ENCODE measurements at places on chromosomes 6 and 20. TPM values are rescaled to one million over a fixed set of nuclear protein-coding genes. Genes with fewer than 3 reads are reported as not detected.

DNA sequence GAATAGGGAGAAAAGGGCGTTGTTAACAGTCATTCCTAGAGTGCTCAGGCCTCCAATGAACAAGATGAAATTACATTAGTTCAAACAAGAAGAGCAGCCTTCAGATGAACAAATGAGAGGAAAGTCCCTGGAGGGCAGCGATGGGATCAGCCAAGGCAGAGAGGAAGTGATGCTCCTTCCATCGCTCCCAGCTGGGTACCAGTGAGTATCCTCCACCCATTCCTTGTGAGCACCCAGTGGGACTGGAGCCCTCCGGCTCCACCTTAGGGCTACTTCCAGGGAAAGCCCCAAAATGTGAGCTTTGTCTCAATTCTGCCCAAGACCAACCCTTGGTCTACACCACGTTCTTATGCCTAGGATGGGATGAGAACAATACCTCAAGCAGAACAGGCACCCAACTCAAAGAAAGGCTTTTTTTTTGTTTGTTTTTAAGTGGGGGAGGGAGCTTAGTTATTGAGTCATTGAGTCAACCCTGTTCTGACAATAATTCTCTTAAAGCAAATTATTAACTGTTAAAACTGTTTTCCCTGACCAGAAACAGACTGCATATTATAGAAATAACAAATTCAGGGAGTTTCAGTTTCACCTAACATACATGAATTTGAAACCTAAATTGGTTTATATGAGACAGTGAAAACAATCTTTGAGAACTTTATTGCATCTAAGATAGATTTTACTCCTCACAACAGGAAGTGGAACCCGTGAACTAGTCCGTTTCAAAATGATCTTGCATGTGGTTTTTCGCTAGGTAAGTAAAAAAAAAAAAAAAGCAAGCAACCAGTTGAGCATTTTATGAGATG lies 106.9 kb downstream of the IPCEF1 start:
- DNase-seq, result no peak

GRCh38 chr6:38634518-38634917 lies 5.2 kb downstream of the BTBD9 start:
- no peak for DNase-seq

SPATS1 gene
- polyA plus RNA-seq, result not detected

DNA sequence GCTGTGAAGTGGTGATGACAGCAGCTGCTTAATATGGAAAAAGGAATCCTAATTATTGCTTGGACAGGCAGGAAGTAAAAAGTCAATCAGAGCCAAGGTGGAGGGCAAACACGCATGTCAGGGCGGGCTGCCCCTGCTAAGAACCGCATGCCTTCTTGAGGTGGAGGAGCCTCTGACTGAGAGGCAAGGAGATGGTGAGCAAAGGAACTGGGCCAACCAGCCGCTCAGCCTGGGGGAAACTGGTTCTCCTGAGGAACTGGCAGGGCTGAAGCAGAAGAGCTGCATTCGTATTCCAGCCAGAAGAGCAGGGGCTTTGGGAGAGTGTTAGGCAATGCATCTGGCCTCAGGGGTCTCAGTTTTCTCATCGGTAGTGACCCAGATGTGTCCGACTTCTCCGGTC lies 13.1 kb upstream of the MLN start:
- no peak for DNase-seq

SIRPB1 gene
- 0.06 TPM for polyA plus RNA-seq

- peak; percentile 62 for DNase-seq
These were observed 31.3 kb downstream of the TRMT6 start for GRCh38 chr20:5918856-5919625.

GRCh38 chr6:107491138-107491609 lies 1.3 kb downstream of the SOBP start:
- DNase-seq, result no peak

- no peak for DNase-seq
These were observed 60.3 kb downstream of the SAMD3 start for GRCh38 chr6:130162421-130162820.

GRCh38 chr6:28555136-28555535 lies 29.5 kb downstream of the GPX5 start:
- DNase-seq, result no peak

CDYL gene
- polyA plus RNA-seq, result 37.1 TPM
